NCI-H748 treated with DMSO at 0.1 percent for 48 hours (cell line): ENCODE measurements at places on chromosomes 3 and 15.

GRCh38 chr3:111851511-111851954 is 7.5 kb upstream of the PHLDB2 start:
- DNase-seq = no peak

- DNase-seq = peak; percentile 29
These were observed at the start of gene MST1R for GRCh38 chr3:49903451-49904424. Gene MST1R (minus strand): TSS chr3:49903873. CDS start chr3:49903609, 264 bp downstream.

DNA sequence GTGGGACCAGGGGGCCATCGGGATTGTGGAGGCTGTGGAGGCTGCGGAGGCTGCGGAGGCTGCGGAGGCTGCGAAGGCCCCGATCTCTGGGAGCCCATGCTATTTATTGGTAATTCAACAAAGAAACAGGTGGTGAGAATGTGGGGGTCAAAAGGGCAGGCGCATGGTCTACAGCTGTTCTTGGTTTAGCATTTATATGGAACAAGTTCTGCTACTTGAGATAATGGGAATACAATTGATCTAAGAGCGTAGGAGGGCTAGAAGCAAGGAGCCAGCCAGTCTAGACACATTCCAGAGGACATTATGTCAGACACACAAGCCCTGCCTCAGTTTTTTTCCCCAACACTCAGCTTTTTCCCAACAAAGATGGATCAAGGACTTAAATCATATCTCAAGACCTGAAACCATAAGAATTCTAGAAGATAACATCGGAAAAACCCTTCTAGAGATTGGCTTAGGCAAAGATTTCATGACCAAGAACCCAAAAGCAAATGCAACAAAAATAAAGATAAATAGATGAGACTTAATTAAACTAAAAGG is 20.1 kb downstream of the C3orf80 start:
- DNase-seq = no peak

GRCh38 chr3:5411786-5412185 is 224.3 kb downstream of the EDEM1 start:
- DNase-seq = no peak

DNA sequence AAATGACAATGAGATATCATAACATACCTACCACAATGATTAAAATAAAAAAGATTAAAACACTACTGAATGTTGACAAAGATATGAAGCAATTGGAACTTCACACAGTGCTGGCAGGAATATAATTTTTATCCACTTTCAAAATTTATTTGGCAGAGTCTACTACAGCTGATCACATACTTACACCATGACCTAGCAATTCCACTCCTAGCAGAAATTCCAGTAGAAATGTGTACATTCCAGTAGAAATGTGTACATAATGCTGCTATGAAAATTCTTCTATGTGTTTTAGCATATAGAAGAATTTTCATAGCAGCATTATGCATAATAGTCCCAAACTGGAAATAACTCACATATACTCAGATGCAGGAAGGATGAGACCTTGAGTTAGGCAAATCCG is 43.5 kb downstream of the IFT57 start:
- no peak for DNase-seq

- DNase-seq = peak; percentile 44
These were observed at the start of gene ABHD6 for GRCh38 chr3:58237238-58237940. Gene ABHD6 (plus strand): TSS chr3:58237792. CDS start chr3:58256587, 18,795 bp downstream.

DNA sequence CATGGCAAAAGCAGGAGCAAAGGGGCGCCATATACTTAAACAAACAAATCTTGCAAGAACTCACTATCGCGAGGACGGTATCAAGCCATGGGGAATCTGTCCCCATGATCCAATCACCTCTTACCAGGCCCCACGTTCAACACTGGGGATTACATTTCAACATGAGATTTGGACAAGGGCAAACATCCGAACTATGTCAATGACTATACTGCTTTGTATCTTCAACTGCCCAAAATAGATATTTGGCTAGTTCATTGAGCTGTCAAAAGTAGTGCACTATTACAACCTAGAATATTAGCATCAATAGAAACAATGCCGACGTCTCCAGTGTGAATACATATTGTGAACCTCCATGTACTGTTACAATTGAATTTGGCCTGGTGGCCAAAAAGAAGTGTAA is 760.4 kb downstream of the MCTP2 start:
- DNase-seq = no peak

DNA sequence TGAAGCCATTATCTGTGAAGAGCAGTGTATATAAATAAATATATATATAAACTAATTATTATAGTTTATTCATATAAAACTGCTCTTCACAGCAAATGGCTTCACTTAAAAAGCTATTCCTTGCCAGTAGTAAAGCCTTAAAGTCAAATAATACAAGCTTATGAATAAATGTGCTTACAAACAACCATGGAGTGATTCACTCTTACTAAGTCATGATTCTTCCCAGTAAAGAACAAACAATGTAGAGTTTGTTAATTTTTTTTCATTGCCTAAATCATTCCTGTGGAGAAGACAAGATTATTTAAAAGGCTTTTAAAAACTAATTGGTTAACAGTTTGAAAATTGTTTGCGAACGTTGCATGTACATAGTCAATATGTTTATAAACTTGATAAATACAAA is 140.7 kb downstream of the PLCH1 start:
- DNase-seq = no peak

- no peak for DNase-seq
These were observed 26.7 kb upstream of the PIK3R4 start for GRCh38 chr3:130773366-130773765.

DNA sequence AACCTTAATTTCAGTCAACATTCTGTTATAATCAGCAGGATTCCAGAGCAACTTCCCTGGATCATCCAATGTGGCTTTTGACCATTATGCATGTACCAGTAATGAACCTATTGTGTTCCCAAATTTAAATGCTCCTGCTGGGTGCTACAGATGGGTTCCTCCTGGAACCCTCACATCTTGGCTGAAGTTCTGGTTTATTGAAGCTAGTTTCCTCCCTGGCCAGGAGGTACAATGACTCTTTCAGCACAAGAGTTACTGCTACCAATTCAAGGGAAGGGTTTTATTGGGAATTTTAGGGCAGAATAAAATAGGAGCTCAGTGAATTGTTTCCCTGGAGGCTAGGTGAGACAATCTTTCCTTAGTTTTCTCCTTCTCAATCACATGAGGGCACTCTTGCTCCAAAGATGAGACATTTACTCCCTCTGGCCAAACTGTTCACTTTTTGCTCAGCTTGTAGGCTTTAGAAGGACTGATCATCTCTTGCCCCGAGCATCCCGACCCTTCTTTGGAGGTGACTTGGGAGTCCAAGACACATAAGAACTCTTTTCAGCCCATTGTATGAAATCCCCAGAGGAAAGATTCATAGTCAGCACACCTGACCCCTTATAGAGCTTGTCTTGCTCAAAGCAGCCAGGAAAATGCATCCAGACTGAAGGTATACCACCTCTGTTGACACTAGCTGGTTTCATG is 8.8 kb upstream of the NPHP3 start:
- DNase-seq = peak; percentile 35

DNA sequence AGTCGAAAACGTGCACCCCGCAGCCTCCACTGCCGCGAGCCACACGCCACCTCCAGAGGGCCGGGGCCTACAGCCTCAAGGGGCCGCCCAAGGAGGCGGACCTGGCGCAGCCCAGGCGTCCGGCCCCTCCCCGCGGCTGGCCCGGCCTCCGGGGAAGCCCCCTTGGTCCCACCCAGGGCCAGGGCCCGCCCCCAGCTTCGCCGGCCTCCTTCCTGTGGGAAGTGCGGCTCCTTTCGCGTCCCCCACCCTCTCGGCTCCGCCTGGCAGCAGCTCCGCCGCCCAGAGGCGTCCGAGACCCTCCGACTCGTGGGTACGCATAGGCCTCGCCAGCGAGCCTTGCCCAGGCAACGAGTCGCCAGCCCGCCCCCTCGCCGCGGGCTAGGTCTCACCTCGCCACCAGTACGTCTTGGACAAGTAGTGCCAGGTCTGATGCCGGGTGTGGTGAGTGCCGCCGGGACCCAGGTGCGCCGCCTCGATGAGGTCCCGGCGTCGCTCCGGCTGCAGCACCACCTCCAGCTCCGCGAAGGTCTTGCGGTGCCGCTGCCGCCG is 642 bp downstream of the ZBTB11 start:
- DNase-seq = no peak

DNA sequence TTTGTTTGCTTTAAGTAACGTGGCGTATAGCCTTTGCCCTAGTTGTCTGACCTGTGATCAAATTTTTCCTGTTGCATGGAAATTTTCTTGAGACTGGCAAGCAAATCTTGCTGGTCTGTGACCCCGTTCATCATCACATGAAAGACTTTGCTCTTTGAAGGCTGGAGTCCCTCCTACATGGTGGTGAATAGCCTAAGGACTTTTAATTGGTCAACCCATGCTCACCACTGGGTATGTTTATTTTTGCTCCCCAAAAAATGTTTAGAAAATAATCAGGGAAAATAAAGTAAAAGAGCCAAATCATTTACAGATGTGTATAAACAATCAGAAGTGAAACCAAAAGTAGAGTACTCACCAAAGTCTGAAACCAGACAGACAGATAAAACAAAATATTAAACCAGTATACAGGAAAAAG is 1075.3 kb upstream of the ALCAM start:
- DNase-seq = no peak

DNA sequence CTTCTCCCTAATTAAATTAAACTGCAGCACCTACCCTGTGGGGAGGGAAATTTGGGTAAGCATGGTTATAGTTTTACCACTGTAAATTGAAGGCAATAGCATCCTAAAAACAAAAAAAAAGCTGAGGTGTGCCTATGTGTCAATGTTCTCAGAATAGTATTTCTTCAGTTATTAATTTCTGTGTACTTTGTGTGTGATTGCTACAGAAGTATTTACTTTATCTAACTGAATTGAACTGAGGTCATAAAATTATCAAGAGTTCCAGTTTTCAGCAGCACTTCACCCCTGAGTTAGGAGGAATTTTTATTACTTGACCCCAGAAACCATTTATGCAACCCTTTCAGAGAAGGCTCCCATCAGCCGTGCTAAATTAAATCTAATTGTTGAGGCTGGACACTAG is 333.6 kb upstream of the ALCAM start:
- no peak for DNase-seq

GRCh38 chr3:170529912-170530311 is 56.0 kb downstream of the SLC7A14 start:
- no peak for DNase-seq

DNA sequence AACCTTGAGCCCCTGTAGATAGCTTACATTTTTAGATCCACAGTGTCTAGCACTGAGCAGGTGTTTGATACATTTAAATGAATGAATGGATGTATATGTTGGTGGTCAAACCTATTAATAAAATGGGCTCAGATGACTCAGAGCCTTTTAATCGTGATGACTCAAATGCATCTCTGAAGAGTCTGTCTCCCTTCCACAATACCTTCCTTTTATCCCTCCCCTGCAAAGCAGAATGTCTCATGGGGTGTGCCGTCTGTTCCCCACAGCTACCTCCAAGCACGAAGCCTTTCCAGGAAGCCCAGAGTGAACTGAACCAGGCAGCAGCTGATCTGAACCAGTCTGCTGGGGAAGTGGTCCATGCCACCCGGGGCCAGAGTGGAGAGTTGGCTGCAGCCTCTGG is 303.5 kb upstream of the TPM1 start:
- no peak for DNase-seq

DNA sequence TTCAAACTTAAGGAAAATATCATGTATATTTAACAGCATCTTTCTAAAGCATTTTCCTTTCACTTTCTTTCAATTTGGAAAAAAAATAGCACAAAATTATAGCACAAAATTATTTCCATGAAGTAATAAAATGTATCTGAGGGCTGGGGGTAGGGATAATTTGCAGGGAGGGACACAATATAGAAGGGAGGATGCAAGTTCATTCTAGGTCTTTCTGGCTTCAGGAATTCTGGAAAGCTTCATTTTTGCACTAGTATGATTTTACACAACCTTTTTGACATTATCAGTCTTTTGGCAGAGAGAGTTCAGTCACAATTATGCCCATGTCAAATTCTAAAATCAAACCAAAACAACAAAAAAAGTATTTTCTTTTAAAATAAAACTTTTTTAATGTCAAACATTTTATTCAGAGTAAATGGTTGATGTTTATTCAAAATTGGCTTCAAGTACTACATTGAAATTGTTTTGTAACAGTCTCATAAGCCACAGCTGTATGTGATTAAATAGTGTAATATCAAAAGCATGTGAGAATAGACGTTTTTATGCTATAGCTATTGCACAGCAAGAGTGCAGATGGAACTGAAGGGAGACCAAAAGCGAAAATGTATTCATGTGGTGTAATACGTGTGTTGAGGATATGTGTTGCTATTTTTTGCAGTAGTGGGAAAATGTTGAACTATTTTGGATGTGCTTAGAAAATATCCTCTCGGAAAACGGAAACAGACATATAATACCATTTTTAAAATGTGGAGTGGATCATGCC is 5.8 kb downstream of the RBMS3 start:
- DNase-seq = no peak

GRCh38 chr15:62444104-62445022 is 279.3 kb upstream of the C2CD4B start:
- DNase-seq = no peak

DNA sequence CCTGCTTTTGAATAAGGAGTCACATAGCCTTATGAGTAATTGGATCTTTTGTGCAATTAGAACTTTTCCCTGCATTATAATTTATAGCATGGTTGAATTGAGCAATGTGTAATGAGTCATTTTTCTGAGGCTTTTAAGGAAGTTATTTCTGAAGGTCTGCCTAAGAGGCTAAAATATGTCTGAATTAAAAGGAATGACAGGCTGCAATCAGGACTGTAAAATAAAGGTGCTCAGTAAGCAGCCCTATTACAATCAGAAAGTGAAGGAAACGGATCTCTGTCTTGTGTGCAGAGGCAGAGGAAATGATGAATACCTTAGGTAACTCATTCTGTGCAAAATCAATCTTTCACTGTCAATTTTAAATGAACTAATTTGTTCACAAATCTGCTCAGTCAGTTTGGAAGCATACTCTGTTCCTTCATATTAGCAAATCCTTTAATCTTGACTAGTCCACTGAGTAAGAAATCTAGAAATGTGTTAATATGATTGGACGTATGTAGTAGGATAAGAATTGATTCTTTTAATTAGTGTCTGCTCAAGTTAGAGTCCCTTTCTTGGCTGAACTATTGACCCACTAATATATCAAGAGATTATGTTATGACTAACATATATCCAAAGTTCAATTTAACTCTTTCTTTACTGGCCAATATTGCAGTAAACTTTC is 290.1 kb downstream of the ZIC1 start:
- no peak for DNase-seq

DNA sequence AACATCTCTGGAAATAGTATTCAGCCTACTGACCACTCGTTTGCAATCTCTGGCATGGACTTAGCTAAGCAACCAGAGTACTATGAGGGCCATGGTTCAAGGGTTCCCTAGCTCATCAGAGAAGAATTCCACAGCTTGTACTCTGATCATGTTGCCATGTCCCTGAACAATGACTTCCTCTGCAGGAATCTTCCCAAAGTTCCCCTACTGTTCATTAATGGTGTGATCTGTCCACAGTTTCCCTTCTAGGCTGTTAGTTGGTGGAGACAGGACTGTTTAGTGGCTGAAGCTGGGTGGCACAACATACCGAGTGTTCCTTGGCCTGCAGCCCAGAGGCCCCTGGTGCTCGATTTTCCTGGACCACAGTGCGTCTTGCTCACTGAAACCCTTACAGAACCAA is 44.4 kb upstream of the GALNT15 start:
- no peak for DNase-seq

- no peak for DNase-seq
These were observed 34.8 kb downstream of the ATG7 start for GRCh38 chr3:11306817-11307589.
